ENCODE measurements at places on chromosomes 1 and 21.

DNA sequence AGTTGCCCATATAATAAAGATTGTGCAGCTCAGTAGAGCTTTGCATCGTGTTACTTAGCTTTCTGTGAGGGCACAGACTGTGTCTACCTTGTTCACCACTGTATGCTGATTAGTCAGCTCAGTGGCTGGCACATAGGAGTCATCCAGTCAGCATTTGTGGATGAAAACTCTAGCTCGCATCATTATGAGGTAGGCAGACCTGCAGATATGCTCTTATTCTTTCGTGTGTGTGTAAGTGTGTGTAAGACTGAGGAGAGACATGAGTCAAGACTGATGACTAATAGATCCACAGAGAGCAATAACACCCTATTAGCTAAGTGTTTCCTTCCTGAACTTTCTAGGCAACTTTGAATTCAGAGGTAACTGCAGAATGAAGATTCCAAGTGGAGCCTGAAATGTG, 17.1 kb downstream of the TTF2 start:
- H3K4me1 ChIP-seq: no peaks in the 10 kb centered on the region
- DNase-seq: no peak
- H3K27ac ChIP-seq: no peak overlapping the region

DNA sequence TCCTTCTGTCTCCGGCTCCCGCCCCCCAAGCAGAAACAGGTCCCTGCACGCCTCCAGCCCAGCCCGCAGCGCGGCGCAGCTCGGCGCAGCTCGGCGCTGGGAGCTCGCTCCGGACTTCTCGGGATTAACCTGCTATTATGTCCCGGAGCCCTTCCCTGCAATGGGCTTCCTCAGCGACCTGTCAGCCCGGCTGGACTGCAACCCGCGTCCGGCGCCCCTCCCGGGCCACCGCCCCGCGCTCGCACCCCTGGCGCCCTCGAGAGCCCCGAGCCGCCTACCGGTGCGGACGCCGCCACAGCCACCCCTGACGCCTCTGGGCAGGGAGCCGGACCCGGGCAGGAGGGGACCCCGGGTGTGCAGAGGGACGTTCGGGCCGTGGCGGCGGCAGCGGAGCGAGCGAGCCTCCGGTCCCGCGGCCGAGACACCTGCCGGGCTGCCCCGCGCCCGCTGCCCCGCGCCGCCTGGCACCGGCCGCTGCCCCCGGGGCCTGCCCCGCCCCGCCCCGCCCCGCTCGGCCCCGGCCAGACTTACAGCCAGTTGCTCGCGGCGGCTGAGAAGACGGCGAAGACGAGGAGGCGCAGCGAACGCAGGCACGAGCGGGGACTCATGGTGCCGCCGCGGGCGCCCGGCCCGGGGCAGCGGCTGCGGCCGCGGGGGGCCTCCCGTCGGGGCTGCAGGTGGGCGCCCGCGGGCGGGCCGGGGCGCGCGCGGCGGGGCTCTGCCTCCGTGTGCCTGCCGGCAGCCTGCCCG, 407 bp downstream of the WNT4 start:
- H3K27ac ChIP-seq: no peak overlapping the region
- peaks cover 8% of the 10 kb centered on the region for H3K4me1 ChIP-seq
- peaks cover 76% of the 10 kb centered on the region for H3K27me3 ChIP-seq
- H3K4me3 ChIP-seq: peak overlapping the region; percentile 31
- no peaks in the 10 kb centered on the region for H3K36me3 ChIP-seq

GRCh38 chr1:24186993-24187790, at the start of gene IFNLR1:
Gene IFNLR1 (minus strand): TSS chr1:24187289. CDS start chr1:24187248, 41 bp downstream.
- H3K4me1 ChIP-seq: peaks cover 54% of the 10 kb centered on the region
- DNase-seq: peak; percentile 81
- no peaks in the 10 kb centered on the region for H3K36me3 ChIP-seq
- H3K27ac ChIP-seq: peak within 1 kb of the TSS; percentile 33

GRCh38 chr1:237115035-237115434, 73.1 kb downstream of the RYR2 start:
- no peak overlapping the region for H3K27ac ChIP-seq
- no peak for DNase-seq
- no peak overlapping the region for H3K4me3 ChIP-seq
- H3K27me3 ChIP-seq: no peaks in the 10 kb centered on the region
- H3K4me1 ChIP-seq: no peaks in the 10 kb centered on the region

GRCh38 chr1:3035563-3036446, 14.5 kb downstream of the ACTRT2 start:
- H3K27ac ChIP-seq: no peak overlapping the region
- no peaks in the 10 kb centered on the region for H3K36me3 ChIP-seq
- no peaks in the 10 kb centered on the region for H3K27me3 ChIP-seq
- H3K4me1 ChIP-seq: no peaks in the 10 kb centered on the region

DNA sequence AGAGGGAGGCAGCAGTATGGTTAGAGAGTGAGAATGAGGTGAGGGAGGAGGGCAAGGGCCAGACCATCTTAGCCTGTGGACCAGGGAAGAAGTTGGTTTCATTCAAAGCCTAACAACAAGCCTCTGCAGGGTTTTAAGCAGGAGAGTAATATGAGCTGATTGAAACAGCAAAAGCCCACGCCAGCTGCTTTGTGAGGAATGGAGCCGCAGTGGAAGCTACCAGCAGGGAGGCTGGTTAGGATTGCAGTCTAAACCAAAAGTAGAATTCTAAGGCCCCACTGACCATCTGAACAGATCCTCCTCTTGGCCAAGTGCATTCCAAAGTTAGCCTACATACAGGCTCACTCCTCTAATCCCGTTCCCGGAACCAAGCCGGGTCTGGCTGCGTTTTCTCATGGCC, 44.8 kb downstream of the OLFML3 start:
- no peaks in the 10 kb centered on the region for H3K27me3 ChIP-seq
- H3K27ac ChIP-seq: no peak overlapping the region
- no peaks in the 10 kb centered on the region for H3K4me1 ChIP-seq
- no peak overlapping the region for H3K4me3 ChIP-seq
- no peak for DNase-seq

DNA sequence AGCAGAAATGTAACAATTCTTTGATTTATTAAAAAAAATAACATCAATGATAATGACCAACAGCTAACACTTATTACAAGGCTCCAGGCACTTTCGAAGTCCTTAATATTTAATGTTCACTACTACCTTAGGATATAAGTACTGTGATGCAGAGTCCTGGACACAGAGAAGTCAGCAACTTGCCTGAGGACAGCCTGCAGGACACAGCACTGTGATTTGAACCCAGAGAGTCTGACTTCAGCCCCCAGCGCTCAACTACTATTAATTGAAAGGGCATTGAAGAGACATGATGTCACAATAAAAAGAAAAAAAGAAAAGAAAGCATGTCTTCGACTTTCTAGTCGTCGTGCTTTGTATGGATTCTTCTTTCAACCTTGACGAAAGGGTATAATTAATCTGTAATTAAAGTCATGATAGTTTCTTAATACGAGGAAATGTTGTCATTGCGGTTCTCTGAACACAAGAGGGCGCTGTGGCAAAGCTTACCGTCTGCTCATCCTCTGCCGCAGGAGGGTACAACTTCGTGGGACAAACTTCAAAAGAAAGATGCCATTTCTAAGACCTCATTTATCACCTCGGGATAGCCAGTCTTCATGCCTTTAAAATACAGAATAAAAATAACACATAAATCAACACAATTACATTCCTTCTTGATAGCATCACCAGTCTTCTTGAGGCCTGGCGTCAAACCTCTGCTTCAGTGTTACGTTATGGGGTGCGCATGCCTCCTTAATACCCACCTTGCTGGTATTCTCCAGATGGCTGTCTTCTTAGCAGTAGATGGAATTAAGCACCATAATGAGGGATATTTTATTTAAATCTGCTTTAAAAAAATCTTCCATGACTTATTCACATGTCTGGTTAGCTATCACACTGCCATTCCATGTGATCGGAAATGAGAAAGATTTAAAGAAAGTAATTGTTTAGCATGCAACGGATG, 240.1 kb downstream of the DISC1 start:
- no peak overlapping the region for H3K27ac ChIP-seq
- H3K4me3 ChIP-seq: no peak overlapping the region
- no peaks in the 10 kb centered on the region for H3K36me3 ChIP-seq
- H3K27me3 ChIP-seq: no peaks in the 10 kb centered on the region
- H3K4me1 ChIP-seq: peaks cover 6% of the 10 kb centered on the region
- peak; percentile 50 for DNase-seq

GRCh38 chr1:161915051-161915503, 108.6 kb downstream of the OLFML2B start:
- no peaks in the 10 kb centered on the region for H3K36me3 ChIP-seq
- no peaks in the 10 kb centered on the region for H3K4me1 ChIP-seq
- no peaks in the 10 kb centered on the region for H3K27me3 ChIP-seq
- DNase-seq: no peak
- no peak overlapping the region for H3K4me3 ChIP-seq

DNA sequence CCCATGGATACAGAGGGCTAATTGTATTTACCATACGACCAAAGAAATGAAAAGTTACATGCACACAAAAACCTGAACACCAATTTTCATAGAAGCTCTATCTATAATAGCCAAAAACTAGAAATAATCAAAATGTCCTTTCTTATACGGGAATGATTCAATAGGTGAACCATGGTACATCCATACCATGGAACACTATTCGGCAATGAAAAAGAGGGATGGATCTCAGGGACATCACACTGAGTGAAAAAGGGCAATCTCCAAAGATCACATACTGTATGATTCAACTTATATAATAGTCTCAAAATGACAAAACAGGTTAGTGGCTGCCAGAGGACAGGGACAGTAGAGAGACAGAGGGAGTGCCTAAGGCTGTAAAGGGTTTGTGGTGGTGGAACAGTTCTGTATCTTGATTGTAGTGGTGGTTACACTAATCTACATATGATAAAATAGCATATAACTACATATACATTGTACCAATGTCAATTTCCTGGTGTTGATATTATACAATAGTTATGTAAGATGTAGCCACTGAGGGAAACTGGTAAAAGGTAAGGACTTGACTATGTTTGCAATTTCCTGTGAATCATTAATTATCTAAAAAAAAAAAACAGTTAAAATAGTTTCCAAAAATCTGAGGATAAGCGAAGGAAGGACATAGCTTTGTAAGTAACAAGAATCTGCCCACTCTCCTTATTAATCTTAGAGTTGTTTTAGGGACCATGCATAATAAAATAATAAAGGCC, 3.7 kb downstream of the RSBN1 start:
- no peak for DNase-seq
- H3K4me1 ChIP-seq: peaks cover 18% of the 10 kb centered on the region
- peak overlapping the region; percentile 46 for H3K27ac ChIP-seq
- no peak overlapping the region for H3K4me3 ChIP-seq
- H3K36me3 ChIP-seq: no peaks in the 10 kb centered on the region

- H3K27me3 ChIP-seq: no peaks in the 10 kb centered on the region
- no peak for DNase-seq
- no peaks in the 10 kb centered on the region for H3K4me1 ChIP-seq
- H3K4me3 ChIP-seq: no peak overlapping the region
These were observed 27.8 kb downstream of the THEM4 start for GRCh38 chr1:151881479-151881878.
